ENCODE measurements at places on chromosomes 7 and 10.

- DNase-seq: no peak
Measured at GRCh38 chr10:12432402-12433189, 83.2 kb downstream of the CAMK1D start.

DNA sequence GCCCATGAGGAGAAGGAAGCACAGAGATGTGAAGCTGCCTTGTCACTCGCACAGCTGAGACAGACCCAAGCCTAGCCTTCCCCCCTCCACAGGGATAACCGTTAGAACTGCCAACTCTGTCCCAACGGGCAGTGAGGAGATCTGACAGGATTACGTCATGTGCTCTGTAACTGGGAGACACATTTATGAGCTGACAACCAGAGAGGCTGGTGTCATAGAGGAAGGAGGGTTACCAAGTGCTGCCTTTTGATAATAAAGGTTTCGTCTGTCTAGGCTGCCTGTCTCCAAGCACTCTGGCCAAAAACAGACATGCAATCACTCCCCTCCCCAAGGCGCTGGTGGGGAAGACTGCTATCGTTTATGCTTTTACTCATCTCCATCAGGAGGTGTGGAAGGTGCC lies 165.9 kb downstream of the PLXNA4 start:
- DNase-seq: peak; percentile 44

DNA sequence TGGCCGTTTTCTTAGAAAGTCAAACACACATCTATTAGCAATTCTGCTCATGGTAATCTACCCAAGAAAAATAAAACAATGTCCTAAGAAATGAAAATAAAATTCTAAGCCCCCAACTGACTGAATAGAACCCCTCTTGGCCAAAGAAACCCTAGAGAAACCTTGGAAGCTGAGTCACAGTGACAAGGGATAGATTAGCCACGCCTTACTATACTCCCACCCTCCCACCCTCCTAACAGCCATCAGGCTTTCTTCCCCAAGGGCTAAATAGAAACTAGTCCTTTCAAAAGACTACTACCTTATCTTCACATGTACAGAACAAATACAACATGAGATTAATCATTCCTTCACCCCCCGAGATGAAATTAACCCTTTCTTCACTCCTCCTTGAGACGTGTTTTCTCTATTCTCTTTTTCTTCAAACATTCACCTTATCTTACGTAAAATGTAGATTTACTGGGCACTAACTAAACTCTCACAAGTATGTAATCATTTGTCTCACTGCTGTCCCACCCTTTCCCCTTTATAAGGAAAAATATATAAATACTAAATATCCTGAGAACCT lies 57.5 kb downstream of the HTR7 start:
- DNase-seq: no peak

DNA sequence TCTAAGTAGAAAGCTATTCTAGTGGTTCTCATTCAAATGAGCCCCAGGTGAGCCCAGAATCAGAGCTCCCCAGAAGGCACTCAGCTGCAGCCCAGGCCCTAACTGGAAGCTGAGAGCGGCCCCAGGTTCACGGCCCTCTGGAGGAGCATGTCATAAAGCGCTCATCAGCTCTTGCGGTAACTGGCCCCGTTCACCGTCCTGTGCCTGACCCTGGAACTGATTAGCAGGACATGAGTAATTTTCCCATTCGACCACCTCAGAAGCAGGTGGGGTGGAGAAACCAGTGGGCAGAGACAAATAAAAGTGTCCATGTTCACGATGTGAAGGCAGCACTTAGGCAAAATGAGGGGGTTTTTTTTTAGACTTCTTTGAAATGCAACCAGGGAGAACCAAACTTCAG lies 136.1 kb upstream of the LYZL2 start:
- DNase-seq: no peak

GRCh38 chr10:35517431-35518181 lies 87.5 kb upstream of the GJD4 start:
- DNase-seq: no peak

- DNase-seq: no peak
Measured at GRCh38 chr7:12257582-12257981, 46.5 kb downstream of the TMEM106B start.

DNA sequence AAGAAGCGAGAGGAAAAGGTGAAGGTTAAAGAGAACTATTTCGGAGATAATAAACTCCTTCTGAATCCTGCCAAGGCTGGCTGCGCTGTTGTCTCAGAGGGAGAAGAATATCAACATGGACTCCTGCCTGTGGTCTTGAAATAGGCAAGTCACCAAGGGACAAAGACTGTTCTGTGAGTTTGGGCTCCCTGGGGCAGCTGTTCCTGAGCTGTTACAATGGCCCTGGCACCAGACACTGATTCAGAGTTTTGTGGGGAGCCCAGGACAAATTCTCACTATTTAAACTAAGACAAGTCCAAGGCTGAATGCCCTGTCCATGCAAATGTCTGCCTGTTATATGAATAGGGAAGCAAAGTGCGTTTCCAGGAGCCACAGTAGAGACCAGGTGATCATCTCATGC lies 81.4 kb downstream of the PRPF18 start:
- DNase-seq: no peak

GRCh38 chr7:25839084-25839769 lies 312.8 kb upstream of the NFE2L3 start:
- DNase-seq: no peak

DNA sequence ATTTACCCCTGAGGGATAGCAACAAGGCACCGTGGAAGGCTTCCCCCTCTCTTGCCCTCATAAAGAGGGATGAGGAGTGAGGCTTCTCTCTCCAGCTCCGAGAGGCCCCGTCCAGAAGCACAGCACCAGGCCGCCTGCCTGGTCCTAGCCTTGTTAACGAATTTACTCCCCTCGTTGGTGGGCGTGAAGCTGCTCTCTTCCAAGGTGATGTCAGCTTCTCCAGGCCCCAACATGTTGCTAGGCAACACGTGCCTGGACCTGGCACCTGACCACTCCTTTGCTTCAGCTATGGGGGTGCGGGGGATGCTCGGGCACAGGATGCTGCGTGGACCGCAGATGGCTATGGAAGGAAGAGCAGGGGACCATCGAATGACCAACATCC lies 135.2 kb upstream of the MGMT start:
- no peak for DNase-seq
